ENCODE measurements at places on chromosomes 7 and 10.

DNA sequence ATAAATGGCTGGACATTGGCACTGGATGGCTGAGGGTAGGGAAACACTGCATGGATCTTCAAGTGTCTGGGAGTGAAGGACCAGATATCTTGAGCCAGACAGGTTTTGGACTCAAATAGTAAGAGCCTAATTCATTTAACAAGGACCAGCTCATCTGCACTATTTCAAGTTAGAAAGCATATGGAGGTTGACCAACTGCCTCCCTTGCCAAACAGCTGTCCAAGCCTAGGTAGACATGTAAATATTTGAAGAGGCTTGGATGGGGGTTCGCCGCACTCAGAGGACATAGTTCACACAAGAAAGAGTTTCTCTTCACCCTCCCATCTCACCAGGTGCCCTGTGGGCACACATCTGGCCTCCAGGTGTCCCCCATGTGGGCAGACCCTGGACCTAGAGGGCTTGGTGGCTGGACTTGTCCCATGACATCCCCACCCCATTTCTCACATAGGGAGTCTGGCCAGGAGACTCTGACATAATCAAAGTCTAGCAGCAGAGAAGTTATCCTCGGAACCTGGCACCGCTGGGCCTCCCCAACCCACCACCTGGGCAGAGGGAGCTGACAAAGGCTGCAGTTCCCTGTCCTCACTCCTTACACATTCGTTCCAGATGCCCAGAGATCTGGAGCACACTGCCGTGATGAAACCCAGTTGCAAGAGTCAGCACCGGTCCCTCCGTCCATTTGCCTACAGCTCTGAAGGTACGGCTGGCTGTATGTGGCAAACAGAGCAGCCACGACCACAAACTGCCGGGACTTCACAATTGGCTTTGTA, 116.9 kb upstream of the GDF10 start:
- DNase-seq: no peak

- no peak for DNase-seq
Measured at GRCh38 chr7:28361551-28361950, 50.8 kb upstream of the CREB5 start.

DNA sequence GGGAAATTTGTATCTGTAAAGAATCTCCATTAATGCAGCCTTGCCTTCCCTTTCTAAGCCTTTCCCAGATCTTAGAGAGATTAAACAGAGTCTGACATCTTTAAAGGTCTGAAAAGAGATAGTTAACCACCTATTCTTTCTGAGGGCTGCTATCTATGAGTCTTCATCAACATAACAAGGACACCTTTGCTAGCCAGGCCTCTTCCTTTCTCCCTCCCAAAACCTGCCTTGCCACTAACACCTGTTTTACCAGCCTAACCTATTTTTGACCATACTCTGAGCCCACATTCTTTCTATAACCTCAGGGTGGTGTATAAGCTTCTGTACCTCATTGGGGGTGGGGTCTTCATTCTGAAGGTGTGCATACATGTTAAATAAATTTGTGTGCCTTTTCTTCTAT, 217.1 kb downstream of the IPMK start:
- DNase-seq: no peak

GRCh38 chr10:125264757-125265578, 104.6 kb upstream of the CTBP2 start:
- DNase-seq: no peak

- DNase-seq: no peak
Measured at GRCh38 chr10:111125102-111125501, 48.3 kb downstream of the ADRA2A start.

DNA sequence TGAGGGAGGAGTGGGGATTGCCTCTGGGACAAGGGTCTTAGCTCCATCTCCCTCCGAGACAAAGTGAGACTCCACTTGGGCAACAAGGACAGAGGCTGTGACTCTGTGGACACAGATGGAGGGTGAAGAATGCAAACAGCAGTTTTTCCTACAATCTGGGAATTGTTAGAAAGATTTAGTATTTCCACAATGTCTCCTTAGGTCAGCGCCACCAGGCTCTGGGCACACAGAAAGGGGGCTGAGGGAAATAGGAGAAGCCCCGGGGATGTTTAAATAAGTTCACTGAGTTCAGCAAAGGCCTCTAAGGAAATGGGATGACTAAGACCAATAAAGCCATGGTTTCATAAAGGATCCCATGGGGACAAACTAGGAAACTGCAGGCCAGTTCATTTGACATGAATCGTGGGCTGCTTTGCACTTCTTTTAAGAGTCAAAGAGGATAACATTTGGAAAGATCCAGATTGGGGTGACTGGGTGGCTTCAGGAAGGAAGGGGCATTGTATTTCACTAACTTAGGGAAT, 219.8 kb upstream of the GLI3 start:
- no peak for DNase-seq

GRCh38 chr10:13536674-13537366, 8.0 kb upstream of the BEND7 start:
- peak; percentile 35 for DNase-seq

DNA sequence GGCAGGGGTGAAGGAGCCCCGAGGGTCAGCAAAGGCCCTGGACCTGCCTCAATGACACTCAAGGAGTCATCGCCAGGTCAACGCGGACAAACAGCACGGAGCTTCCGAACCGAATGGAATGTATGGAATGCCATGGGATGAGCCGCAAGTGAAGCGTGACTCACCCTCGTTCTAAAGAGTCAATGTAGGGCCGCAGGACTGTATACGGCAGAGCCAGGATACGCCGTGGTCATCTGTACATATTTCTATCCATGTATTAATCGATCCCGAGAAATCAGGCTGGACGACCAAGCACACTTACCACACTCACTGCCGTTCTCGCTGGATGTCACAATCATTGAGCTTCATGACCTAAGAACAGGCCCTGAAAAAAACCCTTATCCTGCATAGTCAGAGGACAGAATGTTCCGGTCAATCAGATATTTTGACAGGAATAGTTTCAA, 4.3 kb downstream of the SNX8 start:
- no peak for DNase-seq

- no peak for DNase-seq
Measured at GRCh38 chr7:95980167-95980566, 207.8 kb downstream of the DYNC1I1 start.

- DNase-seq: no peak
Measured at GRCh38 chr7:131895541-131896164, 339.2 kb upstream of the PODXL start.

DNA sequence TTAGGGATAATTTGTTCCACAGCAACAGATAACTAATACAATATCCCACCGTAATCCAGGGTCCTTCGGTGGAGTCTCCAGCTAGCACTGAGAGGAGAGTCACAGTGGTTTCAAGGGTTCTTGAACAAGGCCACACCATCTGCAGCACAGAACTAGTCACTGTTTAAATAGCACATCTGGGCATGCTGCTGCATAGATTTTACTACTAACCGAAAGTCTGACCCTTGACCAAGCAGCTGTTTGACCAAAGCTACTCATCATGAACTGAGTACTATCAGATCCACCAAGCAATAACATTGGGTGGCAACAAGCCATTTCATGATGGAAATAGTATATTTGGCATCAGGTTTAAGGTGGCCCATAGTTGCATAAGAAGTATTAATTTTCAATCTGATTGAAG, 53.2 kb downstream of the ANKMY2 start:
- DNase-seq: no peak

DNA sequence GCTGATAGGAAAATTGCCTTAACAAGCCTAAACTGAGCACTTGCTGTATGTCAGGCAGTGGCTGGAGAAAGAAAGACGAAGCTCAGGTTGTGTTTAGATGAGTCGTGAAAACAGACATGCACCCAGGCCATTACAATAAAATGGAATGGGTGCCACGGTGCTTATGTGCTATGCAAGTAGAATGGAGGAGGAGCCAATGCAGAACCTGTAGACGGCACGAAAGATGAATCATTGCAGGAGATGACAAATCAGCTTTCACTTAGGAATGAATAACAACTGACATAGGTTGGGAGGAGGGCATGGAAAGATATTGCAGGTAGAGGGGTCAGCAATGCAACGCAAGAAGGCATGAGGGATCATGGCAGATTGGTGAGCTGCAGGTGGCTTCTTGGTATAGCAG, 61.2 kb upstream of the ARHGAP21 start:
- no peak for DNase-seq

DNA sequence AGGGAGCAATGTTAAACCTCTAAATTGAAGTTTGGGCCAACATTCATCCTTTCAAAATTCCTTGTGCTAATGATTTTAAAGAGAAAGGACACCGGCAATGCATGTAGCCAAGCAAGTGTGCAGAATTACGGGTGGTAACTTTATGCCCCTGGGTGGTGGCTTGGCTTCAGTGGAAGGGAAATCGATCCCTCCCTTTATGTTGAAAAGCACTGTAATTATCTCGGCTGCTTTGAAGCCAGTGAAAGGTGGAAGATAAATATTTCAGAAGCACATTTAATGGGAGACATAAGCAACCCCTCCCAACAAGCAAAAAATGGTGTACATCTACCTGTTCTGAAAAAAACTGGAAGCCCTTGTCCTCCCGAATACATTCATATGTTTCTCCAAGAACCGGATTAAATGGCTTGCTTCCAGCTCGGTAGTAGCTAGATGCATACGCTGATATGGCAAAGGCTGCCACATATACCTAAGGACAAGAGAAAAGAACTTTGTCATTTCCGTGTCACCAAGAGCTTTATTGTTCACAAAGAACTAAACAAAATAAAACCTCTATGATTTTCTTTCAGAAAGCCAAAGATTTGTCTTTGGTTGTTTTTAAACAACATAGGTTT, 73.3 kb upstream of the GSDME start:
- no peak for DNase-seq

DNA sequence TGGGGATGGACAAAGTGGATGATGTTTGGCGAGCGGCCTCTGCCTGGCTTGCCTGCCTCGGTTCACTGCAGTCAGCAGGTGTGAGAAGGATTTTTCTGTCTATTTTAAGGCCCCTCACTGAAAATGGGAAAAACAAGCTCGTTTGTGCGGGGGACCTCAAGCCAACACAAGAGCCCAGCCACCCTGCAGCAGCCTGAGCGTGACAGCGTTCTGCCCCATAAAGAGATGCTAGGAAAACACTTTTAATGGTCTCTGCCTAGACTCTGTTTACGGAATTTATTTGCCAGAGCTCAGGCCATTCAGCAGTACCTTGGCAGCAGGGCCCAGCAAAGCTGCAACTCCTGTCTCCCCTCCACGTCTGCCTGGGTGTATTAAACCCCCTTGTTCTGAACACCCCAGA, 131.7 kb downstream of the GRK5 start:
- no peak for DNase-seq

DNA sequence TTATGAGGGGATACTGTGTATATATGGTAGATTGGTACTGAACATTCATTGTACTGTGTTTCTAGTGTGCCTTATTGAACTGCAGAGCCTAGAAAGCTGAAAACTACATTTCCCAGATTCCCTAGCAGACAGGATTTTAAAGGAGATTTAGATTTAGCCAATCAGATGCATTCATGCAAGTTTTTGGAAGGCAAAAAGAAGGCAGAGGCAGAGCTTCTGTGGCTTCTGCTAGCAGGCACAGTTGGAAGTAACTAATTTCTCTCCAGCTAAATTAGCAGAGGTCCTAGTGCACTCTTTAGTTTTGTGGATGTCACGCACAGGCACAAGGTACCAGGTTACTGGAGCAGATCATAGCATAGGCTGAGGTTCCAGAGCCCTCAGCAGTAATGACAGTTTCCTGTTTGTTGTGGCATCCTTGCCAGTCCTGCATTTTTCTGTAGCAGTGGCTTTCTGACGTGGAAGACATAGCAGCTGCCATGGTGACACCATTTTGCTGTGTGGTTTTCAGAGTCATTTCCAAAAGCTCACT, 83.7 kb upstream of the CCDC71L start:
- no peak for DNase-seq

DNA sequence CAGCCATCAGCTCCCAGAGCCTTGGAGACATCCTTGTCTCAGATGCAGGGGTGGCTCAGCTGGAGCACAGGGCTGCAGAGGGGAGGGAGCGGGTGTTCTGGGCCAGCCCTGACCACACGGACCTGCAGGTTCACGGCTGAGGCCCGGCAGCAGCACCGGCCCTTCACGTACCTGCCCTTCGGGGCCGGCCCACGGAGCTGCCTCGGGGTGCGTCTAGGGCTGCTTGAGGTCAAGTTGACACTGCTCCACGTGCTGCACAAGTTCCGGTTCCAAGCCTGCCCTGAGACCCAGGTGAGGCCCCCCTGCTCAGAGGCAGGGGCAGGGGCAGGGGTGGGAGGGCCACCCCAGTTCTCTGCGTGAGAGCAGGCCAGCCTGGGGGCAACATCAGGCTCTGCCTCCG, 45.2 kb downstream of the PARP12 start:
- DNase-seq: no peak

GRCh38 chr10:72834183-72834825, 59.2 kb upstream of the OIT3 start:
- DNase-seq: peak; percentile 59

- no peak for DNase-seq
Measured at GRCh38 chr10:71323407-71323806, 4.3 kb downstream of the SLC29A3 start.

- DNase-seq: no peak
Measured at GRCh38 chr7:37633048-37633447, 50.5 kb upstream of the GPR141 start.

- no peak for DNase-seq
Measured at GRCh38 chr7:155797262-155798250, 14.7 kb downstream of the SHH start.

DNA sequence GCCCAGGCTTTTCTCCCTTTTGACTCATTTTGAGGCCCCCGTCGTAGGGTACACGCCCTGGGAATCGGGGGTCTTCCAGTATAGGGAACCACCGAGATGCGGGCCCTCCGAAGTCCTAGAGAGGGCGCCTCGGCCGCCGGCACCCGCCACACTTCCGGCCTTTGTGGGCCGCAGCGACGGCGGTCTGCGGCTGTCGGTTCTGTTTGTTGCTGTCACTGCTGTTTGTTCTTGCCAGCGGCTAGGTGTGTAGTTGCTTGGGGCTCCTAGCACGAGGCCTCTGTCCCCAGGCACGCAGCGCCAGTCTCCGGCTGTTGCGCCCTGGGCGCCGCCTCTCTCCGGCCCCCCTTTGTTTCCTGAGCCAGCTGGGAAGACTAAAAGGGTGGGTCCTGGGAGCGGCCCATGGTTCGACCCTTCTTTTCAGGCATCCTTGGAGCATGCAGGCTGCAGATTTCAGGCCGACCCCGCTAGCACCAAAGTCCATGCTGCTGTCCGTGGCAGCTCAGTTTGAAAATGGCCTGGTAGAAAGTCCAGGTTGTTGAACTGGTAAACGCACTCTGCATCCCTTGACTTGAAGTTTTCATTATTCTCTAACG, 17.8 kb upstream of the ZKSCAN1 start:
- DNase-seq: peak; percentile 81

DNA sequence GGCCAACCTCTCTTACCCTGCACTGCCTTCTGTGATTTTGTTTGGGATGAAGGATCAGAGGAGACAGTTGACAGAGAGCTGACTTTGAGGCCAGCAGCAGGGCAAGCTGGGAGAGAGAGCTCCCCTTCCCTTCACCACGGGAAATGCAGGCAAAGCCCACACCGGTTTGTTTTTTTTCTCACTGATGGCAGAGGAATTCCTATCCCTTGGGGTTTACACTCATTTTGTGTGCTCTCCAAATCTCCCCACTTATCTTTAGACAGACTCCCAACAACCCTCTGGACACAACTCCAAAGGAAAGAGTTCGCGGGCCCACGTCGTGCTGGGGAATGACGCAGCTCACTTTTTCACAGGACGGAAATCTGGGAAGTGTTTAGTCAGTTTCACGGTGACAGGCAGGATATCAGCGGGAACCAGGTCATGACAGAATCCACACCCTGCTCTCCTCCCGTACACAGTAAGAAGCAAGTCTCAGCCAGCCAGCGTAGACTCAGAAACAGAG, 68.3 kb upstream of the FAM171A1 start:
- DNase-seq: no peak

GRCh38 chr7:51219261-51219988, 97.2 kb downstream of the COBL start:
- DNase-seq: no peak

Data from activated naive CD4-positive, alpha-beta T cell treated with anti-CD3 and anti-CD28 coated beads, Interleukin-2, amount 10 ng/mL, durations not matched to agents 7 days and 5 days (primary cell).